ENCODE measurements at places on chromosomes 2 and 18.

GRCh38 chr2:238700506-238701340 lies 147.2 kb upstream of the TWIST2 start:
- DNase-seq: no peak

- no peak for DNase-seq
Observed at GRCh38 chr18:45171679-45172191, 443.5 kb upstream of the SLC14A2 start.

GRCh38 chr2:143071185-143071876 lies 57.9 kb upstream of the ARHGAP15 start:
- DNase-seq: no peak

- DNase-seq: peak; percentile 50
Observed at GRCh38 chr18:55334875-55335274, 253.1 kb downstream of the TCF4 start.

DNA sequence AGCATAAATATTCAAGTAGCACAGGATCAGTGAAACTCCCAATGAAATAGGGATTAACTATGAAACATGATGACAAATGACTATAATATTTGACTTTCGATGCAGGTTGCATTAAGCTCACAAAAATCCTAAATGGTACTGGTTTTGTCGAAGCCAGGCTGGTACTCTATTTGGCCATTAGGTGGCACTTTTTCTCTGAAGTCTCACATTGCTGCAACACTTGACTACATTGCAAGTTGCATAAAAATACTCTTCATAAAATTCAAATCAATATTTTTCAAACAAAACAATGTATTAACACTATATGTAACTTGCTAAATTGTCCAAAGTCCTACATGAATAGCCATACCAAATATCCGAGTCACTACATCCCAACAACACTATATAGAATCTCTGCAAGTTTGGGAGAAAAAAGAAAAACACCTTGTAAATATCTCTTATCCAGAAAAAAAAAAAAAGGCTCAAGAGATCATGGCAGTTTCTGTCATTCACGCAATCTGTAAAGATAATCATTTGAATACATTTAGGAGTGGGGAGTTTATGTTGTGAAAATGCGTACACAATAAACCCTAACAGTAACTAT lies 9.5 kb downstream of the RTTN start:
- peak; percentile 17 for DNase-seq

- no peak for DNase-seq
Observed at GRCh38 chr18:34957864-34958259, 83.4 kb upstream of the MAPRE2 start.

- DNase-seq: no peak
Observed at GRCh38 chr2:141946016-141946415, 184.8 kb downstream of the LRP1B start.

GRCh38 chr2:37786191-37786698 lies 114.8 kb upstream of the CDC42EP3 start:
- DNase-seq: no peak

DNA sequence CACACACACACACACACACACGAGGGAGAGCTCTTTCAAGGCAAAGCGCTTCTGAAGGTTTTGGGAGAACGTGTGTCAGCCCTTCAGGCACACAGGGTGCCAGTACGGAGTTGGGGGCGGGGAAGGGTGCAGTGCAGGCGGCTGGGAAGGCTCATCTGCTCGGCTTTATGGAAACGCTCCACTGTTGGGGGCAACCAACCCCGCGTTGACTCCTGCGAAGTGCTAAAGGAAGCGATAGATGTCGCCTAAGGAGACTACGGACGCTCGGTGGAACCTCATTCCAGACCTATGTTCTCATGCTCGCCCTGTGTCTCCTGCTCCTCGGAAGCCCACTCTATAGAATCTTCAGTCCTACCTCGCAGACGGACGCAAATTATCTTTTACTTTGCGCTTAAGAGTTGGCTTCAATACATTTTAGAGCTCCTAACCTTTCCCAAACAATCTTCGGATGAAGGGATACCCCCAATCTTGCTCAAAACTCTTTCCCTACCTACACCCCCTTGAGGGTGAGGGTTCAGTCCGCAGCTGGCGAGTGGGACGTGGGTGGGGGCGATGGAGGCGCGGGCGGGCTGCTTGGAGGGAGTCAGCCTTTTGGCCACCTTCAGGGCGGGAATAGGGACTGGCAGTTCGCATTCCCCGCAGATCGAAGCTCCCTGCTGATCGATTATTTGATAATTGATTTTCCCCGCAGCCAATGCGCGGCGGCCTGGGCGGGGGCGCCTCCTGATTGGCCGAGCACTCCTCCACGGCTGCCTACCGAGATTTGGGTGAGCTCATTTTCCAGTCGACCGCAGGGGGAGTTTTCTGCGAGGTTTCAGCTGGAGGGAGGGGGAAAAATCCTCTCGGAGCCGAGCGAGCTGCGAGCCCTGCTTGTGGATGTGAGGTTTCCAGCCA lies 1.9 kb upstream of the MEIS1 start:
- DNase-seq: peak; percentile 94

DNA sequence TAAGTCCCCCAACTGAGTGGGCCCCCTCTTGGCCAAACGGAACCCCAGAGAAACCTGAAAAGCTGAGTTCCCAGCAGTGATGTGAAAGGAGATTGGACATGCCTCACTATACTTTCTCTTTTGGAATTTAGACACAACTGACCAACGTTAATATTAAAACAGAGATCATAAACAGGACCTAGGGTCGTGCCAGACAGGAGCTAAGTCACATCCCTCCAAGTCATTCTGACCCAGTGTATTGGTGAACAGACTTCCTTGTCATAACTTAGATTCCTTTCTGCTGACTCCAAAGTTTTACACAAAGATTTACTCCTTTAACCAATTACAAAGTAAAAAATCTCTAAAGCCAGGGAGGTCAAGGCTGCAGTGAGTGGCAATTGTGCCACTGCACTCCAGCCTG lies 46.9 kb downstream of the UXS1 start:
- DNase-seq: no peak

- DNase-seq: no peak
Observed at GRCh38 chr18:21747268-21747667, 6.7 kb downstream of the MIB1 start.

- no peak for DNase-seq
Observed at GRCh38 chr2:182372661-182373060, 54.2 kb downstream of the PDE1A start.

DNA sequence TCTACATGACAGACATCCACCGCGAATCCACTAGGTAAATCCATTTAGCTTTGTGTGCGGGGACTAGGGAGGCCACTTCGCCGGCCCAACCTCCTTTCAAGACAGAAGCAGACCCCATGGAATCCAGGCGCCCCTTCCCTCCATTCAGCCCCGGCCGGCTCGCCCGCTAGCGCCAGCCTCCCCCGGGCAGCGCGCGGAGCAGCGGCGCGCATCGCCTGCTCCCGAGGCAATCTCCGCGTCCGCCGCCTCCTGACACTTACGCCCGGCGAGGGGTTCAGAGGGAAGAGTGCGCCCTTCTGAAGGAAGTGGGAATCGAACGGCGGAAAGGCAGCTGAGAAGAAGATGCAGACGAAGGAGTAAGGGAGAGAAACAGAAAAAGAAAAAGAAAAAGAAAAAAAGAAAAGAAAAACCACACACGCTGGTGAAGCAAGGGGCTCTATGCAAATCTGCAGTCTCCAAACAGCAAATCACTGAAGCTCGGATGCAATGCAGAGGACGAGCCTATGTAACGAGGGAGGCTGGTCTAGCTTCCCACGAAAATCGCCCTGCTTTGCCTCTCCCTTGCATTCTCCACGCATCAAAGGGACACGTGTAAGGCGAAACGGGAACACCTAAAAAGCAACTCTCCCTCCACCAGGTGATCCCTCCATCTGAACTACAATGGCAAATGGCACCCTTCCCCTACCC lies 684.4 kb downstream of the NRXN1 start:
- no peak for DNase-seq

GRCh38 chr2:121478996-121479745 lies 51.5 kb upstream of the RNU4ATAC start:
- DNase-seq: no peak

DNA sequence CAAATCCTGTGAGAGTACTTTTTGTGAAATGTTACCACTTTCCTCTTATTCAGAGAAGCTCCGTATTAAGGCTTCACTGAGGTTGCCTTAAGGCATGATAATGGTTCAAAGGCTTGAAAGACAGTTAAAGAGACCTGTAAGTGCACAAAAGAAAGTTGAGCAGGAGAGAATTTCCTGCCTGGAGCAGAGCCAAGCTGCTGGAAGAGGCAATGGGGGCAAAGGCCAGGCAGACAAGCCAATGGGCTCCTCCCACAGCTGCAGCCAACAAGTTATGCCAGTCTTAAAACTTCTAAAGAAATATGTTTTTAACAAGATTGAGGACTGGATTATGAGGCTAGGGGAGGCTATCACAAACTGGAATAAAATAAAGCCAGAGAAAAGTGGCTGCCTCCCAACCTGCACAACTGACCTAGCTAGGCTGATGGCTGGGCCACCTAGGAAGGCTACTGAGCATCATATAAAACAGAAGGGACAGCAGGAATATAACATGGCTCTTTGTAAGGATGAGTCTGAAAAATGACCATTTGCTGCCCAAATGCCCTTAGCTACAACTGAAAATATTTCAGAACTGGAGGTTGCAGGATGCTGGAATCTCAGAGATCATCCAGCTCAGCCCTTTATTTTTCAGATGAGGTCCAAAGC lies 2.1 kb downstream of the IL1B start:
- no peak for DNase-seq

- peak; percentile 27 for DNase-seq
Observed at GRCh38 chr2:71736986-71737385, 283.6 kb downstream of the DYSF start.

GRCh38 chr2:189261431-189261841 lies 81.9 kb upstream of the COL5A2 start:
- DNase-seq: no peak

GRCh38 chr2:241506793-241507429 lies 1.5 kb downstream of the STK25 start:
- DNase-seq: no peak

- no peak for DNase-seq
Observed at GRCh38 chr18:38956068-38956467, 1390.5 kb upstream of the CELF4 start.

DNA sequence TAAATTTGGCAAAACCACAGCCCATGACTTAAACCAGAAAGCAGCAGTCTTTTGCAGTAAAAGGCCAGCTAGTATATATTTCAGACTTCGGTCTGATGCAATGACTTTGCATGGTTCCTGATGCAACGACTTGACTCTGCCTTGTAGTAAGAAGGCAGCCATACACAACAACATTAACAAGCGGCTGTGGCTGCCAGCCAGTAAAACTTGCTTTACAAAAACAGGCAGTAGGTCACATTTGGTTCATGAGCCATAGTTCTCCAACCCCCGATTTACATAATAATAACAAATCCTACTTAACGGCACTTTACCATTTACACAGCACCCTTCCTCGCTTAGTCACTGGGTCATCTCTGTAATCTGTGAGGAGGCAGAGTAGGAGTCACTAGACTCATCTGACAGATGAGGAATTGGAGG lies 410.3 kb downstream of the LRATD1 start:
- peak; percentile 38 for DNase-seq

DNA sequence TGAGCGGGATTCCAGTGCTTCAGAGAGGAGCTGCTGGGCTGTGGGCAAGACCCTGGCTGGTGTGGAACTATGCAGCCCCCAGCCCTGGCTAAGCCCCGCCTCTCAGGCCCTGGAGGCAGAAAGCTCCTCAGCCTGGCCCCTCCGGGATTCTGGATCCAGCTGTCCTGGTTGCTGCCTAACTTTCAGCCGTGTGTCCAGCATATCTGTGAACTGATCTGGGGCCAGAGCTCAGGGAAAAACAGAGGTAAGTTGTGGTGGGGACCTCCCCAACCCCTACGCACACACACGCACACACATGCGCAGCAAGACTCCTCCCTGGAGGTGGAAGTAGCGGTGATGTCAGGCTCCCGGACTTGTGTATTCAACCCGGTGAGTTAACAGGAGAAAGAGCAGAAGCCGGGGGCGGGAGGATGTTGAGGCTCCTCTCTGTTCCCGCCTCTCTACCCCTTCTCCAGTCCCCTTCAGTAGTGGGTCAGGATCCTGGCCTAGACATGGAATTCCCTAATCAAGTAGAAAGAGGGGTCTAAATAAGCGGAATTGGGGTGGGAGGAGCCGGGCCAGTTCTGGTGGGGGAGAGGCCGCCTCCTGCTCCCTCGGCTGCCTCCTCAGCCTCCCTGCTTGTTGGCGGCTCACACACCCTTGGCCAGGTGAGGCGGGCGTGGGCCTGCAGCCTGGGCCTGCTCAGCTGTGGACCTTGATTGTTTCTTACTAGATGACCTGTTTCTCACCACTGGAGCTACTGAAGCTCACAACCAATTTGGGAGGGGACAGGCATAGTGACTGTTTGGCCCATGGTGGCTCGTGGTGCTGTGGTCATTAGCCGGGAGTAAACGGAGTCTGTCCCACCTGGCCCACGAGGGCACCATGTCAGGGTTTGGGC lies 33.4 kb downstream of the SIX2 start:
- no peak for DNase-seq

GRCh38 chr2:96501886-96502810 lies 3.0 kb downstream of the NEURL3 start:
- no peak for DNase-seq

- DNase-seq: no peak
Observed at GRCh38 chr2:49261781-49262180, 107.5 kb upstream of the FSHR start.

DNA sequence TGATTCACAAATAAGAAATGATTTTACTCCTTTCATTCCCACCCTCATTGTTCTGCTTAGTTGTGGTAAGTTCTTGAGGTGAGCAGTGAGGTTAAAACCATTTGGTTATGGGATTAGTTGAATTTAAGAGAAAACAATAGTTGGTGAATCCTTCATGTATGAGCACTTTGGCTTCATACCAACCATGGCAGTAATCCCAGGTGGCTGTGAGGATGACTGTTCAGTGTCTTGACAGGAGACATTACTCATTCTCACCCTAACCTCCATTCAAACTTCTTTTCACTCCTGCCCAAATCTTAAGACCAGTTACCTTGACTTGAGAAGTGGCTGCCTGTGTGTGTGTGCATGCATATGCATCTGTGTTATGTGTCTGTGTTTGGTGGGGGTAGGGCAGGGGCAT lies 143.1 kb downstream of the SETBP1 start:
- DNase-seq: no peak

- DNase-seq: no peak
Observed at GRCh38 chr2:237444071-237444470, 30.1 kb upstream of the COL6A3 start.

DNA sequence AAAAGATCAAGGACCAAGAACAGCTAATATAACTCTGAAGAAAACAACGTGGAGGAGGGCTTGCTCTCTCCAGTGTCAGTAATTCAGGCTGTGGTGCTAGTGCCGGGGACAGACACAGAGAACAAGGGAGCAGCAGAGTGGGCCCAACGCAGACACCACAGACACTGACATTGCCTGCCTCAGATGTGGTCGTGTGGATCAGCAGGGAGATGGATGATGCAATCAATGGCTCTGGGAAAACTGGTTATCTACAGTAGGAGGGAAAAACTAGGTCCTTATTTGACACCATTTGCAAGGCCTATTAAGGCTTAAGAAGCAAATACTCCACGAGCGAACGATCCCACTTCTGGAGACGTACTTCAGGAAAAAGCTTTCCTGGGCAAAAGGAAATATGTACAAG lies 36.1 kb downstream of the HDLBP start:
- DNase-seq: no peak

- DNase-seq: no peak
Observed at GRCh38 chr2:15047184-15047583, 414.7 kb downstream of the LRATD1 start.
